NCI-H1092 (cell line): ENCODE measurements at places on chromosomes 4 and X.

DNA sequence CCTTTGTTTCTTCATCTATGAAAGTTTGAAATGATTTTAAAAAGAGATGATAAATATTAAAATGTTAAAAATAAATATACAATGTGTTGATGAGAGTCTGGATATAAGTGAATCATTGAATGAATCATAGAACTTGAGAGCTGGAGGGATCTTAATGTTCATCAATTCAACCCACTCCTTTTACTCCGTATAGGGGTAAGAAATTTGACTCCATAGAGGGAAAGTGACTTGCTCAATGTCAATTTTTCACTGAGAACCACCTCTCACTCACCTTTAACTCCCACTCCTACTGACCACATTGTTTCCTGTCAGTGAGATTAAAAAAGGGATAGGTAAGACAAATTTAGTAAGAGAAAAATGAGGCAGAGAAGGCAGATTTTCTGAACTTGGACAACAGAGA is 557.2 kb upstream of the GRIA3 start:
- DNase-seq: no peak

- no peak for DNase-seq
These were observed 460.9 kb downstream of the GABRG1 start for GRCh38 chr4:45663003-45663402.

GRCh38 chrX:16213961-16214360 is 46.7 kb downstream of the MAGEB17 start:
- no peak for DNase-seq

DNA sequence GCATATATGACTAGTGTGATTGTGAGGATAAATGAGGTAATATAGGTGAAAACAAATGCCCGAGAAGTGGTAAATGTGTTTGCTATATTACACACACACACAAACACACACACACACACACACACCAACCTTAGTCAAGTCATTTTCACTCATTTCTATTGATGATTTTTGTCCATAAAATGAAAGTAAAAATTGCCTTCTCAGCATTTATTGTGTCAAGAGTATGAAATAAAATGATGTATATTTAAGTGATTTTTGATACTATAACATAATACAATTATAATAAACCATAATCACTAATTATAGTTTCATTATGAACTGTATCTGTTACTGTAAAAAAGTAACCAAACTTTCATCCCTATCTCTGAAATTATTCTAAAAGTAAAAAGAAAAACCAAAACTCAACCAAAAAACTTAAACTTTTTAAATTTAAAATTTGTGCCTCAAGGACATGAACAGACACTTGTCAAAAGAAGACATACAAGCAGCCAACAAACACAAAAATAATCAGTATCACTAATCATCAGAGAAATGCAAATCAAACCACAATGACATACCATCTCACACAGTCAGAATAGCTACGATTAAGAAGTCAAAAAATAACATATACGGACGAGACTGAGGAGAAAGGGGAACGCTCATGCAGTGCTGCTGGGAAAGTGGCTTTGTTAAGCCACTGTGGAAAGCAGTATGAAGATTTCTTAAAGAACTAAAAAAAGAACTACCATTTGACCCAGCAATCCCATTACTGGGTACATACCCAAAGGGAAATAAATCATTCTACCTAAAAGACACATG is 601.0 kb downstream of the TMA16 start:
- DNase-seq: no peak

- no peak for DNase-seq
These were observed 33.9 kb downstream of the VSIG4 start for GRCh38 chrX:66005830-66006449.

DNA sequence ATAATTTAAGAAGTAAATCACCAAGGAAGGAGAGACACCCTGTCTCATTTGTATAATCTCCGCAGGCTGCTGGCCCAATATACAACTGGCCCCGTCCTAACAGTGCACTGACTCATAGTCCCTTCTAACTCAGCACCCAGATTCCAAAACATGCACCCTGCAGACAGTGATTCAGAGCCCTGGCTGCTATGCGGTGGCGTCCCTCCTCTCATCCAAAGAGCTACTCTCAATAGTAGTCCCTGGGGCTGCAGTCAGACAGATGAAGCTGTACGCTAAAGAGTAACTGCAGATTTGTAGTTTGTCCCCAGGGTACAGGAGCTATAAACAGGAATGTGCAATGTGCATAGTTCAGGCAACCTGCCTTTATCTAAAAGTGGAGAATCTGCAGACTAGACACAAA is 23.0 kb downstream of the GABRA3 start:
- no peak for DNase-seq

- no peak for DNase-seq
These were observed at the start of gene MAGEE2 for GRCh38 chrX:75784680-75785491. TSS of gene MAGEE2 (minus strand) at chrX:75785254. CDS start at chrX:75785051, 203 bp downstream.

DNA sequence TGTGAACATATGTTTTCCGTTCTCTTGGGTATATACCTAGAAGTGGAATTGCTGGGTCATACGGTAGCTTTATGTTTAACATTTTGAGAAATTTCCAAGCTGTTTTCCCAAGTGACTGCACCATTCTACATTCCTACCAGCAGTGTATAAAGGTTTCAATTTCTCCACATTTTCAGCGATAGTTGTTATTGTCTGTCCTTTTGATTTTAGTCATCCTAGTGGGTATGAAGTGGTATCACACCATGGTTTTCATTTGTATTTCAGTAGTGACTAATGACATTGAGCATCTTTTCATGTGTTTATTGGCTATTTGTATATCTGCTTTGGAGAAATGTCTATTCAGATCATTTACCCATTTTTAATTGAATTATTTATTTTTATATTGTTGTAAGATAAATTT is 2.4 kb downstream of the PPEF1 start:
- DNase-seq: no peak

DNA sequence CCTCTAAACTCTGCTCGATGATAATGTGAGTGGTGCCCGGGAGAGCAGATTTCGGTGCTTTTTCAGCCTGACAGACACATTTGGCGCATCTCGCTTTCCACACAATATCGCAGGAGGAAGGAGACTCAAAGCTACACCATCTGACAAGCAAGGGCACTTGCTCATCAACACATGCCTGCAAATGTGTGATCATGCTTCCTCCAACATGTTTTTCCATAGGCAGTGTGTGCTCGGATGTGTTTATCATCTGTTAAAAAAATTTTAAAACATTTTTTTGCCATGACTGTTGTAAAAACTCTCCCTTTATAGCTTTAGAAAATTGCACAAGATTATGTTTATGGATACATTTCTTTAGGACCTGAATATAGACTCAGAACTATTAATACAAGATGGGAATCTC is 170.3 kb upstream of the PUDP start:
- DNase-seq: no peak

DNA sequence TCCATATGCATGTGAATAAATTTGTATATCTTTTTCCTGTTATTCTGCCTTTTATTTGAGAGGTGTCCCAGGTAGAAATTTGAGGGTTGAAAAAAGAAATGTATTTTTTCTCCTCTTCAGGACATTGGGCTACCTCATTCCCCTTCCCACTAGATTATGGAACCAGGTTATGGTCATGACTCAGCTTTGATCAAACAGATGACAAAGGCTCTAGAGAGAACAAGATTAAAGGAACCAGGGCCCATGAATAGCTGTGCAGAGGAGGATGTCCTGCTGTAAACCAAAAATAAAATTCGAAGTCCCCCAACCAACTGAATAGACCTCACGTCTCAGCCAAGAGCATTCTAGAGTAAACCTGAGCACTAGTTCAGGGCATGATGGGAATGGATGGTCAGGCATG is 313.2 kb downstream of the RAPGEF2 start:
- no peak for DNase-seq

GRCh38 chr4:76523593-76523992 is 88.6 kb downstream of the SHROOM3 start:
- no peak for DNase-seq

DNA sequence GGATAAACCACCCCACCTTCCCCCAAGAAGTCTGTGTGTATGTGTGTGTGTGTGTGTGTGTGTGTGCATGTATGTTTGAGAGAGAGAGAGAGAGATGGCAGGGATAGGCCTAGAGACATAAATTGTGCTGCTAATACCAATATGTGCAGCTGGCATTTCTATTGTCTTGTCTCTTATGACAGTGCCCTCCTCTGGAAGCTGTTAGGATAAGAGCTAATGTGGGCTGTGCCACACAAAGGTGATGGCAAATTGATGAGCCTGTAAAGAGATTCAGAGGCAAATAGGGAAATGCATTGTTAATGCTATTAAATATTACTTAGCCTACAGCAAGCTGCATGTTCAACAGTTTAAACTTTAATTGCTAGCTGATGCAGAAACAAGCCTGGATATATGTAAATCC is 332.0 kb downstream of the NKX6-1 start:
- no peak for DNase-seq

GRCh38 chrX:51893931-51894696 is 691 bp downstream of the MAGED1 start:
- peak; percentile 54 for DNase-seq

DNA sequence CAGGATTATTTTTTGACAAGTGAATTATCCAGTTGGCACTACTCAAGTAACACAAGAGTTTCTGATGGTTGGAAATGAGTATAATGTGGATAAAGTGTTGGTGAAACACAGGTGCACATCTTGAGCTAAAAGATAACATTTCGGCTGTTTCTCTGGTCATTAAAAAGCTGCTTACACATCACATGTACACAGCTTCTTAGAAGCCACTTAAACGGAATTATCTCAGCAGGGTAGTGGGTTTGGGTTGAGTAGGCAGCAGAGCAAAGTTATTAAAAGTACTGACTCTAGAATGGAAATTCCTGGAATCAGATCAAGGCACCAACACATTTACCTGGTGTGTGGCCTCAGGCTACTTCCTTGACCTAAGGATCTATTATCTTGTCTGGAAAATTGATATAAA is 55.4 kb upstream of the RASSF6 start:
- DNase-seq: no peak

DNA sequence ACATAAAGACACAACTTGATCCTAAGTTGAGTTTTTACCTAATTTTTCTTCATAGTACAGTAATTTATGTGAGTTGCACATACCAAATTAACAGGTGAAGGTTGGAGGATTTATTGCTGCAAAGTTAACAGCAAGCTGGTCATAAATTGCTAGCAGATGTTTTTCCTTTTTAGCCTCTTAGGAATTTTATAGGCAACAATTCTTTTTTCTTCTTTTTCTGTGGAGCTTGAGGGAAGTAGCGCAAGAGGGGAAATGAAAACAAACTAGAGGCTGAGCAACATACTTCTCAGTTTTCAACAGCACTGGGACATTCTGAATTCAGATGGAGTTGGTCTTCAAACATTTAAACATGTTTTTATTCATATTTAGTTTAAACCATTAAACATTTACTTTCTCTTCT is 63.7 kb upstream of the TLR2 start:
- no peak for DNase-seq

- DNase-seq: peak; percentile 29
These were observed 154.5 kb upstream of the SLC4A4 start for GRCh38 chr4:71184195-71184781.

DNA sequence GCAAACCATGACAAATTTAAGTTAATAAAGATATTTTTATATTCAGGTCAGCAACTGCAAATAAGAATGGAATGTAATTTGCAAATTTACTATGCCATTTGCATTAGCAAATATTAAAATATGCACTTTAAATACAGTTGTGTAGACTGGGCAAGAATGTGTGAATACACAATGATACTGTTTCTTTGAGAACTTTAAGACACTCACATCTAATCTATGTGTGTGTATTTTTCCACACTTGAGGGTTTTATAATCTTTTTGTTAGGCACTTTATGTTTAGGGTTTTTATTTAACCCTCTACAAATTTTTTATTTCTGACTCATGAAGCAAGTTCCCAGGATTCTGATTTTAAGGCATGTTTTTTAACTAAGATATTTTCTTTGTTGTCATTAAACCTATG is 23.9 kb upstream of the NDNF start:
- no peak for DNase-seq

- no peak for DNase-seq
These were observed 96.2 kb upstream of the PABPC4L start for GRCh38 chr4:134297765-134298164.

- DNase-seq: no peak
These were observed 388.9 kb downstream of the PPARGC1A start for GRCh38 chr4:23500894-23501449.

- no peak for DNase-seq
These were observed at the start of gene IL1RAPL1 for GRCh38 chrX:28586981-28587551. TSS of gene IL1RAPL1 (plus strand) at chrX:28587446.

- no peak for DNase-seq
These were observed 1.4 kb downstream of the PGM2 start for GRCh38 chr4:37827802-37828321.

GRCh38 chr4:1600211-1600780 is 83.8 kb downstream of the FAM53A start:
- DNase-seq: no peak

DNA sequence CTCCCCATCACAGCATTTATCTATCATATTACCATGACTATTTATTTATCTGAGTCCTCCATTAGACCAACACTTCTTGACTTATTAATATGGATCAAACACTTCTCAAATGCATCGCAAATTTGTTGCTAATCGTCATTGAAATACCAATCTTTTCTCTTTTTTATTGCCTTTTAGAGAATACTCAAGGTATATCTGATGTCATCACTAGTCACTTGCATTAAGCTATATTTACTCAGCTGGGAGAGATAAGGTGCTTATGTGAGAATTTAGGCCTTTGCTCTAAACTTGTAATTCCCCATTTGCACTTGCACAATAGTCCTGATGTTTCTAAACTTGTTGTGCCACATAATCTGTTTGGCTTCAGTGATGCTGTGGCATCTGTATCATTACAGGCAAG is 95.0 kb downstream of the RASGEF1B start:
- DNase-seq: no peak

DNA sequence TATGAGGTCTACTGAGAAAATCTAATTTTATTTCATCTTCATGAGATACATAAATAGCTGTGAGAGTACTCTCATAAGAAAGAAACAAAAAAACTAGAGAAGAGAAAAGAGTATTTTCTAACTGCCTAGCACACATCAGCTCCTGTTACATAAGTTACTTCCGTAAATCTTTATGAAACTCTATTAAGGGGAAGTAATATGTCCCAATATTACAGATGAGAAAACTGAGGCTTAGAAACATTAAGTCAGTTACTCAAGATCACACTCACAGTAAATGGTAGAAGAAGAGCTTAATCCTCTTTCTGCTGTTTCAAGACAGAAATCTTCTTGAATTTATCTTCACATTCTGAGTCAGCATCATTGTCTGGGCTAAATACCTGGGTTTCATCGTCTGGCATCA is 164.1 kb downstream of the DTHD1 start:
- no peak for DNase-seq
